ENCODE measurements at places on chromosomes 3 and 15. TPM values are rescaled to one million over a fixed set of nuclear protein-coding genes. Genes with fewer than 3 reads are reported as not detected.

DNA sequence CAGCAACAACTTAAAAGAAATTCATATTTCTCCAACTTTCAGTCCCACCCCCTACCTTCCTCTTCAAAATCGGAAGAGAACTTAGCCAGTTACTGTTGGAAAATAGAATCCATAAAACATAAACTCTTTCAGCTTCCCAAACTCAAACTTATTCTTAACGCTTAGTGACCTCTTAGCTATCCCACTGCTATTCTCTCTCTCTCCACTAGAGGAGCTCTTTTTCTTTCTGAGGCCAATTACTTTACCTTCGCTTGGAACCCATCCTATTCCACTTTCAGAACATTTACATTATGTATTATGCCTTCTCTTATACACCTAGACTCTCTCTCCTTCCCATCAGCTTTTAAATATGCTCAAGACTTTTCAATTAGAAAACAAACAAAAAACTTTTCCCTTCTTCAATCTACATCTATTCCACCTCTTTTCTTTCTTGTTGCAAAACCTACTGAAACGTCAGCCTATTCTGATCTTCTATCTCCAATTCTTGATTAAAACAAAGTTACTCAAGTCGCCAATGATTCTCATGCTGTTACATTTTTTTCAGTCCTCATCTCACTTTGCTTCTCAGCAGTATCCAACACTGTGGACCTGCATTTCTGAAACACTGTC lies 13.4 kb upstream of the GHSR start:
- no peak for DNase-seq

TM4SF18 gene
- total RNA-seq, result 11.8 TPM

GOLGA6L7 gene
- not detected for total RNA-seq

CLDN18 gene
- 0.09 TPM for total RNA-seq

DNA sequence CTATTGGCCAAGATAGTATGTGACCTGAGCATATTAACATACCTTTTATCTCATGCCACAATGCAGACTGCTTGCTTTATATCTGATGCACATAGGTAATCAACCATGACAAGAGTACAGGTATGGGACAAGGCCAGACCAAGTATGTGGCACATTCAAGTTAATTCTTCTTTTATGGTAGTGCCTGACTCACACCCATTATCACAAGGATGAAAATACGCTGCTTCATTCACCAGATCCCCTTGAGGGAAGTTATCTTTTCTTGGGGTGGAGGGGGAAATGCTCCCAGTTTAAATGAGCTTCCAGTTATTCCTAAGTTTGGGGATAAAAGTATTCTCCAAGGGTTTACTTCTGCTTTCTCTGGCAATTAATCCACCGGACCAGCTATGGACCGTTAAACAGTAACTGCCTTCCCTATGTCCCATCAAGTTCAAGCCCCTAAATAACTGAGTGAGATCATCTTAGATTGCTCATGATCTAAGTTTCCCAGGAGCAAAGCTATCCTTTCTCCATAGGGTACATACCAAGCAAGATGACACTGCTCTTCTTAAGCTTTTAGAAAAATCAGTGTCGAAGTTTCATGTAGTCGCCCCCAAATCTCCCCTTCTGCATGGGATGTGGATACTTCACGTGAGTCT lies 1.9 kb downstream of the COL8A1 start:
- DNase-seq, result no peak

GRCh38 chr15:51224428-51224827 lies 114.0 kb downstream of the CYP19A1 start:
- DNase-seq, result no peak

APOD gene
- 6,445 TPM for total RNA-seq

DNA sequence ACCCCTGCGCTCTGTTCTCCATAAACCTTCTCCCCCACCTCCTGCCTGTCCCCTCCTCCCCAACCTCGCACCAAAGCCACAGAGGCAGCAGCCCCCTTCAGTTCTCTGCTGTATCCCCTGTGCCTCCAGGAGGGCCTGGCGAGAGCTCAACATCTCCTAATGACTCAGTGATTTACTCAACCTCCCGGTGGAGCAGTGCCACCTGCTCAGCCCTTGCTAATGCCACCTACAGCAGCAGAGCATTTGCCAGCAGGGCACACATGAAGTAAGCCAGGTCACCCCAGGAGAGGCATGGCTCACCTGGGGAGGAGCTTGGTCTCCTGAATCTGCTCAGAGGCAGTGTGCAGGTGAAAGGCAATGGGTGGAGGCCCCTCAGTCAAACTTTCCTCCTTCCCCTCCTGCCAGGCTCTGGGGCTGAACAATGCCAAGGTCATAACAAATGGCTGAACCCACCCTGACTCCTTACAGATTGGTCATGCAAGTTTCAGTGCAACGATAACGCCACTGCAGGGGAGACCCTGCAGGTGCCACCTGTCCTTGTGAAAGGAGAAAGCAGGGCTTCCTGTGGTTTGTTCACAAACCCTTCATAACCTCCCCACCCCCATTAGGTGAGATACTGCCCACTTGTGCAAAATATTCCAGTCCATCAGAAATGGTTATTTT lies 19.8 kb downstream of the TRPM1 start:
- DNase-seq, result no peak

DNA sequence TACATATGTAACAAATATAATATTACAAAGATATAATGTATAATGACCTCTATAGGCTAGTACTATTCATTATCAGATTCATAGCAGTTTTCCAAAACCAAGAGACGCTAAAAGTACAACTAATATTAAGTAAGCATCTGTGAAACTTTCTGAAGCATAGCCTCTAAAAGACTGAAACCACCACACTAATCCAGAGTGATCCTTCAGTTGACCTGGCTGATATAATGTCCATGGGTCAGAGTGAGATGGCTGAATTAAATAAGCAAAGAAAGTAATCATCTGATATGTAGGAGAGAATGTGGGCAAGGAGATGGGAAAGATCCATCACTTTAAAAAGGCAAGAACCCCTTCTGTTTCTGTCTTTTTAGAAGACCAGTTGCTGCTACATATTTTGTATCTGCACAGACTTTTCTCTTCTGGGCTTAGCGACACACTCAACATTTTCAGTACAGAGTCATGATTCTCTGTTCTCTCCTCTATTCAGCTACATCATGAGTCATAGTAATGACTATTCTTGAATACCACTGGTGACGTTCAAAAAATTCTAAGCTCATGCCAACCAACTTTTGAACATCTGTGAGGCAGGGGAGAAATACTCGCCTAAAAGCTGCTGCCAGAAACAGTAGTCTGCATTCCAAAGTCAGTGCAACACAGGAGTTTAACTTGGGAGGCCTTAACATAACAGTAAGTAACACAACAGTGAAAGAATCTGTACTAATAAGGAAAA lies 149.6 kb downstream of the MAGI1 start:
- no peak for DNase-seq

DNA sequence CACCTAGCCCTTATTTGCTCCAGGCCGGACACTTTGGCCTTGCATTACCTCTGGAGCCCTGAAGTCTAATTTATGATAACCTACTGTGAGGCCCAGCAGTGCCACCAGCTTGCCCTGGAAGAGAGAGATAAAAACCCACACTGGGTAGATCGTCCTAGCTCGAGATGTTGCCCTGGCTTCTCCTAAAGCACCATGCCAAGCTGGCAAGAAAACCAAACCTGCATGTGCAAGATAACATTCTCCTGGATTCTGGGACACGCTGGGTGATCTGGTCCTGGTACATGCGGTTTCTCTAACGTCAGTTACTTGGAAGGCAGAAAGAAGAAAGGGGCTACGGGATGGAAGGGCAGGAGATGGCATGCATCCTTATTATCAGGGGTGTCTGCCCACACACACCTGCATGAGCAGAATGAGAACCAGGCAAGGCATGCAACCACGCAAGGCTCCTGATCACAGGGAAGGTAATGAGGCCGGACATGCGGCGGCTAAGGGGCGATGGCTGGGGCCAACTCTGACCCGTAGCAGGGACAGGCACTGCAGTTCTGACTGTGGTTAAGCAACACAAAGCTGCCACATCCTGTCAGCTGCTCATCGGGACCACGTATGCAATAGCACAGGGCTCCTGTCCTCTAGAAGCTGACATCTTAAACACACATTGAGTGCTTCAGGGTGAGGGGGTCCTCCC lies 73.0 kb downstream of the OXNAD1 start:
- DNase-seq, result no peak
